ENCODE measurements at places on chromosomes 6 and 20.

GRCh38 chr6:7224731-7225130 lies 88.3 kb downstream of the SSR1 start:
- DNase-seq: no peak

DNA sequence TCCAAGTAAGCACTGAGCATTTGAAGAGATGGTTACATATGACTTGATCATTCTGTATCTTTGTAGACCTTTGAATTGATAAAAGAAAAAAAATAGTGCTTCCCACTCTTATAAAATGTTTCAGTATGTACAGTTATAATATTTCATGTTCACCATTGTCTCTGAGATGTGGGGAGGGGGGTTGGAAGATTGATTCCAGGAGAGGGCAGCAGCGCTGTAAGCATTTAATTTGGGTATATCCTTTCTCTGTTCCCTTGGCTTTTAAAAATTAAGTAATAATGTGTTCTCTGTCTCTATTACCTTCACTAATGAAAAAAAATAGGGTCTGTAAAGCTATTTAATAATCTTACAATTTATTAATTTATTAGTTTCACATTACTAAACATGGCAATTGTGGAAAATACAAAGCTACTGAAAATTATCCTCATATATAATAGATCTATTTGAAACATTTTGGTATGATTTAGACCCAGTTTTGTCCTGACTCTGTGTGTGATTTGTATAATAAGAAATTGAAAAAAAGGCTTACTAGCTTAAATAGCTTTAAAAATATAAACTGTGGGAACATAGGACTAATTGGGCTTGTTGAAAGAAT lies 341.2 kb downstream of the CDKAL1 start:
- no peak for DNase-seq

- no peak for DNase-seq
Measured at GRCh38 chr6:100165442-100165841, 171.4 kb upstream of the MCHR2 start.

- no peak for DNase-seq
Measured at GRCh38 chr6:98146656-98147055, 687.7 kb upstream of the POU3F2 start.

DNA sequence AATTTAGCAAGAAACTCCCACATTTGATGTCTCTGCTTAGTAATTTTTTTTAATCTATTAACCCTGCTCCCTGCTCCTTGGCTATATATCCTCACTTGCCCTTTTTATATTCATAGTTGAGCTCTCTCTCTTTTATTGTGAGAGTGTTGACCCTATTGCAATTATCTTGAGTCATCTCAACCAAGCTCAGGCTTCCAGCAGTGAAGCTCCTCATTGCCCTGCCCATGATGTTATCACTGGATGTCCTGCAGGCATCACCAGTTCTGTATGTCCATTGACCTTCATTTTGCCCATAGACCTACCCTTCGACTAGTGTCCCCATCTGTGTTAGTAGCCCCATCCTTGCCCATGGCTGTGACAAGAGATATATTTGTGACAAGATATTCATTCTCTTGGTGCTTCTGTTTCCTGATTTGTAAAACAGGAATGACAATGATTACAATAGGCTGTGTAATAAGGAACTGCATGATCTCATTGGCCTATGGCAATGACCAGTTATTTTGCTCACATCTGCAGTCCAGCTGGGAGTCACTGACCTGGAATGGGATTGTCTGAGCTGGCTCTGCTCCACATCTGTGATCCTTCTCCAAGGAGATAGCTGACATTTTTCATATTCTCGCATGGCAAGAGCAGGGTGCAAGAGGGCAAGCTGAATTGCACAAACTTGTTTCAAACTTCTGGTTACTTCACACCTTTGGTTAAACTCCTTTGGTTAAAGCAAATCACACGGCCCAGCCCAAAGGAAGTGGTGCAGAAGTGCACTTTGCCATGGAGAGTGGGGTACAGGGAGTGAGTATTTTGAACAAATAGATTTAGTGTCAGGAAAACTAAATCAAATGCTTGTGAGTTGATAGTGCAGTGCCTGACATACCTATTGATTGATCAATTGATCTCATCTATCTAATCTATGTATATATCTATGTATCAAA lies 47.7 kb upstream of the CST5 start:
- DNase-seq: no peak

DNA sequence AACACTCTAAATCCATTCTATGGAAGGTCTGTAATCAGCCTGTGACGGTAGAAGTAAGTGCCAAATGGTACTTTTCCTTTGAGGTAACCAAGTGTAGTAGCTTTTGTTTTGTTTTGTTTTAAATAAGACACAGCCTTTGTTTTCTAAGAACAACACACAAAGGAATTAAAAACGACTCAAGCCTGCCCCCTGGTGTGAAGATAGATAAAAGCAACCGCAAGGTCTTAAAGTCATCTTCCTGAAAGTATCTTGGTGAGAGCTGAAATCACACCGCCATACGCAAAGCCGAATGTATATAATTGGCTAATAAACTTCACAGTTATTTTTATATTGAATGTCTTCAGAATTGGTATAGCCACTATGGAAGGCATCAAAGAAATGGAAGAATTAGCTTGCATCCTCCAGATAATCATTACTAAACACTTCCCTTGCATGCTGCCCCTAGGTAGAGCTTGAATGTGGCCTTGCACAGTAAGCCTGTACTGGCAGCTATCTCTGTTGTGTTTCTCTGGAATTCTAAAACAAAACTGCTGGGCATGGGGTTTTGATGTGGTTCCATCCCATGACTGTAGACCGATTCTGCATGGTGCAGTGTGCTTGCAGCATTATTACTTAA lies 95.6 kb downstream of the LAMP5 start:
- no peak for DNase-seq

DNA sequence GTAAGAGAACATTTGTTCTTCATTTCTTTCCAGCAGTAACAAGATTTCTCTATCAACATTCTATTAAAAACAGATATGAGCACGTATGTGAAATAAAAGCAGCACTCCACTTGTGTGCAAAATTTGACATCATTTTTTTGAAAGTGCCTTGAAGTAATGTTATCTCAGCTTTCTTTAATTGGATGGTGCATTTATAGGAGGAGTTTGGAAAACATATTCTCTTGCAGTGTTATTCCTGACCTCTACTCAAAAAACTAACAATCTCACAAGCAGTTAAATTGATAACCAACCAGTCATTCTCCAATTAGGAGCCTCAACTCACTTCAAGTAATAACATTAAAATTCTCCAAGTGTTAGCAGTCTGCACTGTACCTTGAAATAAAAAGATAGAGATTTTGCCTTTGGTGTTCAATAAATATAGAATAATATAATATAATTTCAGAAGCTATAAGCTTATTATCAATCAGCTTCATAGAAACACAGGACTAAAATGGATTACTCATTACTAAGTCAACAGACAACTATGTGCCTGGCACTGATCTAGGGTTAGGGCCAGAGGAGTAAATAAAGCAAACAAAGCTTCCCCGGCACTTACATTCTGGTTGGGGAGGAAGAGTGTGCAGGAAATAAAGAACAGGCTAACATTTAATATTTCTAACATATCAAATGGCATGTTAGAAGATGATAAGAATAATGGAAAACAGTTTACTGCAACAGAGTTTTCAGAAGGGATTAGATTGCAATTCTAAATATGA lies 149.0 kb upstream of the SGK1 start:
- no peak for DNase-seq

GRCh38 chr20:38146628-38147027 lies 18.4 kb downstream of the TGM2 start:
- no peak for DNase-seq

DNA sequence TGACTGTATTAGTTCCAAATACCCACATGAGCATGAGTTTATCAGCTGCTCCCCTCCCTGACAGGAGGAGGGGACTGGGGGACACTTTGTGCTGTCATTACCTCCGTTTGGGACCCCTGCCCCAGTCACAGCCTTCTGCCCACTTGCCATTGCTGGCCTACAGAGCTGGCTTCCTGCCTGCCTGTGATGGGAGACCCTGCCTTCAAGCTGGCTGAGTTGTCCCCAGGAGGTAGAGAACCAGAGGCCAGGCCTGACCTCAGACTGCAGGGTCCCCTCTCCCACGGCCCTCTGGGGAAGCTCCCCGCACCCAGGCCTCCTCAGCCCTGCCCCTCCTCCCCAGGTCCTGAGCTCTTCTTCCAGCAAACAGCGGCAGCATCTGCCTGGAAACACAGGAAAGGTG lies 105.5 kb downstream of the JPH2 start:
- DNase-seq: no peak

DNA sequence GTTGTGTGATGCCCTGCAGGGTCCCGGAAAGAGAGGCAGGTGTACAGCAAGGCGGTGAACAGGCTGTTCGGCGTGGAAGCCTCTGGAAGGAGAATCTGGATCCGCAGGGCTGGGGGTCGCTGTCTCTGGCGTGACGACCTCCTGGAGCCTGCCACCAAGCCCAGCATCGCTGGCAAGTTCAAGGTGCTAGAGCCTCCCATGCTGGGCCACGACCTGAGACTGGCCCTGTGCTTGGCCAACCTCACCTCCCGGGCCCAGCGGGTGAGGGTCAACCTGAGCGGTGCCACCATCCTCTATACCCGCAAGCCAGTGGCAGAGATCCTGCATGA lies 36.5 kb downstream of the TGM6 start:
- DNase-seq: no peak

DNA sequence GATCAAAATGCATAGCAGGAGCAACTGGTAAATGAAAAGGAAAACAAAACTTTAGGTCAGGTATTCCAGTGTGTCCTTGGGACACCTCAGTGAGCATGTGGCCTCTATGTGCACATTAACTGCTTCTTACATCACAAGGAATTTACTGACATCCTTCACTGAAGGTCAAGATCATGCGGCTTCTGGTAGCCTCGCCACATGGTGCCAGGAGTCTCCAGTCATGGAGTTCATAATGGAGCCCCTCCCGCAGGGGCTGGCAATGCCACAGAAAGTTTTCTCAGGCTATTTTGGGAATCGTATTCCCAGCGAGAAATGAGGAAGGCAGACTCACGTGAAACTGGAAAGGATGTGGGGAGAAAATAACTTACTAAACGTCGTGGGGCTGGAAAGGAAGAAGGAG lies 19.7 kb upstream of the SLC22A3 start:
- DNase-seq: no peak

DNA sequence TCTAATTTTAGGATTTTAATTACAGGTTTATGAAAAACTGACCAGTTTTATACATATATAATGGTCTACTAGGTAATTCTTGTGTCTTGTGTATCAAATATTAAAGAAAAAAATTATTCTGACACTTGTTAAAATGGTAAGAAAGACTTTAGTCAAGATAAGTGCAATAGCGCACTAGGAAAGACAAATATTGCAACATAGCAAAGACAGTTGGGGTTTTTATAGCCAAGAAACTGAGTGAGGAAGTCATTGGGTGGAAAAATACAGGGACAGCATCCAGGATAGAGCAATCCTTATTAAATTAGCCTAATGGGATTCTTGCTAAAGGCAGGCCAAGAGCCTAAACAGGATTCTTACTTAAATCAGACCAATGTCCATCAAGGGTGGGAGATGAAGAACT lies 71.1 kb downstream of the ROS1 start:
- DNase-seq: no peak

DNA sequence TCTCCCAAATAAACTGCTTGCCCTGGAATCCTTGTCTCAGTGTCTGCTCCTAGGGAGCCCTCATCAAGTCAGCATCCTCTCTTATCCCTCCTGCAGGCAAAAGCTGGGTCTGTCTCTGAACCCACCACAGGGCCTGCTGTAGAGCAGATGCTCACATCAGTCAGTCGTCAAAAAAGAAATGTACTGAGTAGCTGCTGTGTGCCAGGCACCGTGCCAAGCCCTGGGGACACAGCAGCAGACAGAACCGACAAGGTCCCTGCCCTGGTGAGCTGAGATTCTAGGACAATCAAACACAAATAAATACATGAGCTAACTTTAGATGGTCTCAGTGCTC lies 68.5 kb downstream of the EYA2 start:
- no peak for DNase-seq

DNA sequence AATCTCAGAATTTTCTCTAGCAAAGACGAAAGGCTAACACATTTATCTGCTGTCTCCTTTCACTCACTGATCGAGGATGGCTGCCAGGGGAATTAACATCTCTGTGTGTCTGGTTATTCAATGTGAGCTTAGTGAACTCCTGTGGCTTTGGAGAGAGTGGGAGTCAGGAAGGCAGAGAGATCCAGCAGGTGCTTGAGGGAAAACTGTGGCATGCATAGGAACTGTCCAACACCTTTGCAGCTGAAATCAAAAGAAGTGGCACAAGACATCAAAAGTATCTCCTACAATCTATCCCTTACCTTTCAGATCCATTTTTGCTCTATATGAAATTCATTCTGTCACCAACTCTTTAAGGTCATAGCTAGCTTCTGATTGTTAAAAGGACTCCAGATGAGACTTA lies 11.8 kb upstream of the FAM184A start:
- no peak for DNase-seq

DNA sequence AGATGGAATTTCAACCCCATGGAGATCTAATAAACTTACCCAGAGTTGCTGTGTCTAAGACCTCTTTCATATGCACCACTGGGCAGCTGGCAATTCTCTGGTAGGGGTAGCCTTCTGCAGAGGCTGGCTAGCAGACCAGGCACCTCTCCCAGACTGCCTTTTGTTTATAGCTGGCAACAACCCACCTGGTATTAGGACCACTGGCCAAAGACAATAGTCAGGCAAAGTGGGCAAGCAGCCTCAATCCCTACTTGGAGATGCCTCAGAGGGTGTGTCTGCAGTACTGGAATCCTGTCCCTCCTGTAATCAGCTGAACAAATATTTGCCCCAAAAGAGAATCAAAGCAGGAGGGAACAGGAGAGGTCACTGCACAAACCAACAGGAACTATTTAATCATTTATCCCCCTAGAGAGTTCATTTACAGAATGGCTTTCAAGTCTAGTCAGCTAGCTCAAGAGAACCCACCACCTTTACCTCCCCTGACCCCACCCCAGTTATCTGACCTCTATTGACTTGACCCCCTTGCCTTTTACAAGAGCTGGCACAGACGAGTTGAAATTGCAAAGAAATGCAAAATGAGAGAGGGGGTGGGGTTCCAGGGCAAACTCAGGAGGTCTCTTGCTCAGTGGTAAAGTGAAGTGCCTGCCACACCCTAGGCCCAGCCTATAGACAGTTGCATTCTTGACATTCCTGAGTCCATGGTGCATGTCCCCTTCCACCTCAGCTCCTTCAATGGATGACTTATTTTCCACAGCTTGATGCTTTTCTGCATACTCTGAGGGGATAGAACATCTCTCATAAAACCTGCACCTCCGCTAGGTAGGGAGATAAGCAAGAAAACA lies 2.8 kb downstream of the BCL2L1 start:
- no peak for DNase-seq

GRCh38 chr6:16043171-16044135 lies 85.4 kb upstream of the MYLIP start:
- no peak for DNase-seq

GRCh38 chr6:144549837-144550747 lies 265.0 kb downstream of the UTRN start:
- DNase-seq: no peak

DNA sequence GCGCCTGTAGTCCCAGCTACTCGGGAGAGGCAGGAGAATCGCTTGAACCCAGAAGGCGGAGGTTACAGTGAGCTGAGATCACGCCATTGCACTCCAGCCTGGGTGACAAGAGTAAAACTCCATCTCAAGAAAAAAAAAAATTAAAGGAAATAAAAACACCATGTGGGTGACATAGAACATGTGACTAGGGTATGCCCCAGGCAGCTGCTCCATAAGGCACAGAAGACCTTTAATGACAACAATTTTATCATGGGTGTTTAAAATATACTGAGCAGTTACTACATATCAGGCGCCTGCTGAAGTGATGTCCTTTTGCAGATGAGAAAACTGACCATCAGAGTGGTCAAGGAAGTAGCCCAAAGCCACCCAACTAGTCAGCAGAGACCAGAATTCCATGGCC lies 8.0 kb downstream of the PEDS1 start:
- DNase-seq: no peak

GRCh38 chr6:104940893-104941728 lies 15.8 kb upstream of the LIN28B start:
- DNase-seq: no peak

GRCh38 chr6:22925304-22925835 lies 356.0 kb downstream of the HDGFL1 start:
- no peak for DNase-seq

Data from CD4-positive, CD25-positive, alpha-beta regulatory T cell (primary cell).